ENCODE measurements at places on chromosomes 5 and 9.

DNA sequence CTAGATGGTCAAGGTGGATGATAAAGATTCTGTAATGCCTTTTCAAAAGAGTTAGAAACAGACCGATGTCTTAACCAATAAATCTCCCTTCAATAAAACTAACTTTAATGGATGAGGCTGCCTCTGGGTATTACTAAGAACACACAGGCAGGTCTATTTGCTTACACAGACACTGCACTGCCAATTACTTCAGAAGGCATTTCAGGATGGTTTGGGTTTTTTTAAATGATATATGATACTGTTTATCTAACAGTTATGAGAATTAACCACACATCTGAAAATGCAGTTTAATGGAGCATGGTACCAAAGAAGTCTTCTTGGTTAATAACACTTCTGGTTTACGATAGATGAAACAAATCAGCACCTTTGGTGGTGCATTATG lies 367.9 kb upstream of the GRAMD2B start:
- no peak for DNase-seq

- no peak for DNase-seq
Observed at GRCh38 chr5:82425591-82425990, 147.4 kb upstream of the RPS23 start.

- DNase-seq: no peak
Observed at GRCh38 chr5:555058-555623, 30.9 kb upstream of the SLC9A3 start.

DNA sequence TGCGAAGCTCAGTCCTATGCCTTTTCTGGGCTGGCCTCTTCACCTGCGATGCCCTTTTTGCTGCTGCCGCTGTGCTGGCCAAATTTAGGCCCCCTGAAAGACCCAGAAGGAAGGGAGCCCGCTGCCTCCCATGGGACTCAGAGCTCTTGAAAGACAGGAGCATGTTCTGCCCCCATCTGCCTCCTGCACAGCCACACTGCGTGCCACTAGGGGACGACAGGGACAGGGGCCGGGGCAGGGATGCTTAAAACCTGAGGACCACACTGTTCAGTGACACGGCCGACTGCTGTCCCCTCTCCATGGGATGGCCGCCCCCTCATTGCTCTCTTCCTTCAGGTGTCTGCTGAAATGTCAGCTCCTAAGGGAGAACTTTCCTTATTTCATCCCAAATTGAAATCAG lies 132.4 kb downstream of the ADAMTS2 start:
- DNase-seq: no peak

GRCh38 chr5:55073211-55073610 lies 29.2 kb upstream of the GZMA start:
- DNase-seq: no peak

All from liver (tissue), 10 donors.